ENCODE measurements at places on chromosomes 16 and 17.

DNA sequence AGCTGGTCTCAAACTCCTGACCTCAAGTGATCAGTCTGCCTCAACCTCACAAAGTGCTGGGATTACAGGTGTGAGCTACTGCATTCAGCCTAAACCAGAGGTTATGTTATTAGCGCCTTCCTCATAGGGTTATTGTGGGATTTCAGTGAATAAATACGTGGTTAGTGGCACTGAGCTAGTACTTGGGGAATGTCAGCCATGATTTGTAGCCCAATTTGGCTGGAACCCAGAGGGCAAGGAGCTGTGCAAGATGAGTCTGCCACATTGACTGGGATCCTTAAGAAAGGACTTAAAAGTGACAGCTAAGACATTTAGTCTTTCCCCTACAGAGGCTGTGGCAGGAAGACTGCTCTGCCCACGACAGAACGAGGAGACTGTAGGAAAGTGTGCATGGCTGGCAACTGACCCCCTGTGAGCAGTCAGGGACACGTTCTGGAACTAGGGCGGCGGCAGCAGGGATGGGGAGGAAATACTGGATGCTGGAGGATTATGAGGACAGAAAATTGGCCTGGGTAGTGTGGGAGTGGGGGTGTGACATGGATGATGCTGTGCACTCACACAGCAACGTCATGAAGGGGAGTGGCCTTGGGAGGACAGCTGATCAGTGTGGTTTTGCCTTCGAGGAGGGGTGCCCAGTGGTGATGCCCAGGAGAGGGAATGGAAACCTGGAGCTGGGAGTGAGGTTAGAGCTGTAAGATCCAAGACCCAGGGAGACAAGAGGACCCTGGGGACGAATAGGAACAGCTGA lies 14.6 kb downstream of the ATP5PD start:
- peak; percentile 46 for DNase-seq

- no peak for DNase-seq
These were observed 70.9 kb upstream of the SALL1 start for GRCh38 chr16:51222016-51222415.

DNA sequence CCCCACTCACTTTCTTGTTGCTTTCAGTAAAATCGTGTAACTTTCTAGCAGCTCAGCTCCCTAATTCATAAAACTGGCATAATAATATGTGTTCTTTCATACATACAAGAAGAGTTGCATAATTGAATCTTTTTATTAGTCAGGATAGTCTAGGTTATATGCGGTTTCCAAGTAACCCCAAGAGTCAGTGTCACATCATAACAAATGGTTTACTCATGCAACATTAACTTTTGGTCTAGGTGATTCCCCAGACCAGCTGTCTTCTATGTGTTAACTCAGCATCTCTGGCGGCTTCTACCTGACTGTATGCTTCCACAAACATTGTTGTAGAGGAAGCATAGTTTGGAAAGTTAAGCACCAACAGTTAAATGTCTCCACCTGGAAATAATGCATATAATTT lies 1000.4 kb downstream of the CDH11 start:
- DNase-seq, result no peak

DNA sequence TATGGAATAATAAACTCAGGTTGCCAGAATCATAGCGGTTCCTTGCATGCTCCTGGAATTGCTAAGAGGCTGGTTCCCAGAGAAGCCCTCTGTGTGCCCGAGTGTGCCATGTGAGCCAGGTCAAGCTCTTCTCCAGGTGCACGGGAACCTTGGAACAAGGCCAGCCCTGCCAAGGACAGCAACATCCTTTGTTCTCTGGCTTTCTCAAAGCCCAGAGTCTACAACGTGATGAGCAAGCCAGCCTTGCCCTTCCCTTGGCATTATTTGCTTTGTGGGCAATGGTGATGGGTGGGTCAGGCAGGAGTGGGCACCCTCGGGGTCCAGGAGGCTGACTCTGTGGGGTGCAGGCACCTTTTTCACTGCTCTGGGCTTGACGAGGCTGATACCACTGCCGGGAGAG lies 14.2 kb upstream of the SEC14L1 start:
- no peak for DNase-seq

DNA sequence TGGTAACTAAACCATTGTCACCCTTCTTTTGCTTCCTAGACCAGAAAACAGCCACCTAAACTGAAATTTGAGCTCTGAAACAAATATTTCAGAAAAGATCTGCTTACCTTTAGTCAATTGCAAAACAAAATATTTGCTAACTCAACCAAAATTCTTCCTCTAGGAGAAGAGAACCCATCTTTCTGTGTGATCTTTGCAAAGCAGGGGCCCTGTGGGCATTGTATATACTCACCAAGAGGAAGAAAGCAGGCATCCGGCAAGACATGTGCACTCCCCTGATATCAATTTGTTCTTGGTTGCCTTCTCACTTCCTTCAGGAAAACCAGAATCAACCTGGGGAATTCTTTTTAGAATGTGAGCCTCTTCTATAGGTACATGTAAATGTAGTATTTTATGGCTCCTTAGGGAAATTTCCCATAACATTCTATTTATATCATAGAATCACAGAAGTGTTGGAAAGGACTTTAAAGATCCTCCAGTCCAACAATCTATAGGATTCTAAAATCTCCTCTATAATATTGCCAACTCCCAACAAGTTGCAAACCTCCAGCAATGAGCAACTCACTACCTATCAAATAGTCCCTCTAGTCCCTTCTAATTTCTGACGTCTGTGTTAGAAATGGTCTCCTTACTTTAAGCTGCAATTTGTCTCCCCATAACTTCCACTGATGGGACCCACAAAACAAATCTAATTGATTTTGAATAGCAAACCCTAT lies 966 bp downstream of the SLFN14 start:
- no peak for DNase-seq

DNA sequence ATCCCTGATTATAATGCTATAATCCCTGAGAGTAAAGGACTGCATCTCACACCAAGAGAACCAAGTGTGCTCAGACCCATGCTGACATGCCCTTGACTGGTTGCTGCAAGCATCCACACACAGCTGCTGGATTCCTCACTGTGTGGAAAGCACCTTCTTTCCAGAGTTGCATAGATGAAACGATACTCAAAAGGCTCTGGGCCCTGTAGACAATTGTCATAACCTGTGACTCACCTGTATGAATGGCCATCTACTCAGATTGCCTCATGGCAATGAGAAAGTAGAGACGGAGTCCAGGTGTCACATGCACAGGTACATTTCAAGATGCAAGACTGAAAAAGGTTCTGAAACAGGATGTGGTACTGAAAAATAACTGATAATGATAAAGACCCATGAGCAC lies 58.1 kb downstream of the MPHOSPH6 start:
- no peak for DNase-seq

DNA sequence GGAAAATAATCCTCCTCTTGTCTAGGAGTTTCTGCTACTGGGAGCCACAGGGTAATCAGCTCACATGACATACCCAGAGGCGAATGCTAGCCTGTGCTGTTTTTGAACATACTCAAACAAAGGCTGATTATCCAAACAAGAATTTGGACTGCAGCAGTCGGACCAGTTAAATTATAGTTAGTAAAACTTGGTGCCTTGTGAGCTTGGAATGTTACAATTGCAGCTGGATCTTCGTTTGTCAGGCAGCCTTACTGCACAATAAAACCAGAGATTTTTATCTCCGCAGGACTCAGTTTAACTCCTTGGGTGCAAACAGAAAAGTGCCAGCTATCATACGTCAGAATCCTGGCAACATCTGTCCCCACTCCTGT lies 163.8 kb upstream of the TBX2 start:
- DNase-seq, result no peak

GRCh38 chr16:76574651-76575050 lies 297.4 kb downstream of the CNTNAP4 start:
- DNase-seq, result no peak

GRCh38 chr17:48283411-48283810 lies 146.6 kb downstream of the SKAP1 start:
- no peak for DNase-seq

DNA sequence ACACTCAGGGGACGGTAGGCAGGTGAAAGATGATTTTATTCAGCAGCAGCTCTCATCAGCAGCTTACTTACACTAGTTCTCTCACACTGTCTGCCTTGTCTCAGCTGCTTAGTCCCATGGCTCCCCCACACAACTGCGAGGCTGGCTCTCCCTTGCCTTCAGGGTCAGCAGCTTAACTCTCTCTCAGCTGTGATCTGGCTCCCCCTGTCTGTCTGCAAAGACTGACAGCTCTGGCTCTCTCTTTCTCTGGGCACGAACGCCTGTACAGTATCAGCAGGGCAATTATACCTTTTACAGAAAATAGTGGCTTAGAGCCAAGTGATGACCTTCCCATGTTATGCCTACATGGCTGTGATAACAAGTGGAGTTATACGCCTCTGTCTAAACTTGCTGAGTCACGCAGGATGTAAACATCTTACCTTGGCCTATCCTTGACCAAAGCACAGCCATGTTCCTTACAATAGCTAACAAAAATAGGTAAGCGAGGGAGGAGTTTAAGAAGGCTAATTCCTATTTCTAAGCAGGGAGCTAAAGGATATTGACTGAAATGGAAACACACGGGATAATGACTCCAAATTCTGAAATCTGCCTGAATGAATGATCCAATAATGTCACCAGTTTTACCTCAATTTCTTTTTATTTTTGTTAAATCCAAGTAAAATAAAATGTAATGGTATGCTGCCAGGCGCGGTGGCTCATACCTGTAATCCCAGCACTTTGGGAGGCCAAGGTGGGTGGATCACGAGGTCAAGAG lies 1.1 kb upstream of the NDUFAB1 start:
- no peak for DNase-seq

DNA sequence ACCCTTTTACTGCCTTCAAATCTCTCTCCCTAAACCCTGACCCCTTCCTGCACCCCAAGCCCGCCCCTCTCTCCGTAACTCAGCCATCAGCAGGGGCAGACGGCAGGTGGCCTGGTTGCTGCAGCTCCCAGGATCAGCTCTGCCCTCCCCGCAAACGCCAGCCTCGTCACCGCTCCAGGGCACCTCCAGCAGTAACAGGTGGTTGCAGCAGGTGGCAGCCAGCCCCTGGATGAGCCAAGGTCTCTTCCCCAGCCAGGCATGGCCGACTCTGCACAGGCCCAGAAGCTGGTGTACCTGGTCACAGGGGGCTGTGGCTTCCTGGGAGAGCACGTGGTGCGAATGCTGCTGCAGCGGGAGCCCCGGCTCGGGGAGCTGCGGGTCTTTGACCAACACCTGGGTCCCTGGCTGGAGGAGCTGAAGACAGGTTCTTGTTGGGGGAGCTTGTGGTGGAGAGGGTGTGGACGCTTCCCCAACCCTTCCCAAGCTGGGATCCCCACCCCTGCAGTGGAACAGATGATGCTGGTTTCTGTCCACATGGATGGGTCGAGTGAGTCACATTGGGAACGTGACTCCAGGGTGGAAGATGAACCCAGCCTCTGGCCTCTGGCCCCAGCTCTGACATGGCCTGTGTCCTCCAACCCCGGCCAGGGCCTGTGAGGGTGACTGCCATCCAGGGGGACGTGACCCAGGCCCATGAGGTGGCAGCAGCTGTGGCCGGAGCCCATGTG lies 558 bp downstream of the HSD3B7 start:
- DNase-seq, result peak; percentile 0

- DNase-seq, result no peak
These were observed 55.5 kb downstream of the SEC14L1 start for GRCh38 chr17:77196251-77196650.

GRCh38 chr16:86863609-86864008 lies 285.3 kb downstream of the FOXL1 start:
- no peak for DNase-seq

DNA sequence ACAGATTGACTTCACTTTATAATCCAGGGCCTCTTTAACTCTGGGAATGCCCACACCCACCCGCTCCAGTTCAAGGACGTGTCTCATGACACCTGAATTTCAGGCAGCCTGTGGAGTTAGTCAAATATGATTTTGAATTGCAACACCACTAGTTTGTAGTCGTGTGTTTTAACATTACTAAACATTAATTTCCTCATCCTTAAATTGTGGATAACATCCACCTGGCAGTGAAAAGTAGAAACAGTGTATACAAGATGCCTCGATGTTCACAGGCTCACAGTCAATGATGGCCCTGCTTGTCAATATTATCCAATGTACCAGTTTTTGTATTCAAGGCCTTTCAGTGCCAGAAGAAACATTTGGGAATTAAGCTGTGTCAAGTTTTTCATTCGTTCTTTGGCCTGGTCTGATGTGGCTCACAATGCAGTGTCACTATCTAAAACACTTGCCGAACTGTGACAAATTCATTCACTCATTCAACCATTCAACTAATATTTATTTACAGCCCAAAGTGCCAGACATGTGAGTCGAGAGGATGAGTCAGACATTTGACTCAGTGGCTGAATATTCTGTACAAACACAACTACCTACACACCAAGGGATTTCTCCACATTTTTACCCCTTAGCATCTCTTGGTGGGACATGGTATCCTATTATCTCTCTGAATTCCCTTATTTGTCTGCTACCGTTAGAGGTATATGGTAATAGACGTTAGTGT lies 1.4 kb downstream of the MEIOB start:
- no peak for DNase-seq

GRCh38 chr17:18041776-18042175 lies 2.6 kb downstream of the GID4 start:
- no peak for DNase-seq

DNA sequence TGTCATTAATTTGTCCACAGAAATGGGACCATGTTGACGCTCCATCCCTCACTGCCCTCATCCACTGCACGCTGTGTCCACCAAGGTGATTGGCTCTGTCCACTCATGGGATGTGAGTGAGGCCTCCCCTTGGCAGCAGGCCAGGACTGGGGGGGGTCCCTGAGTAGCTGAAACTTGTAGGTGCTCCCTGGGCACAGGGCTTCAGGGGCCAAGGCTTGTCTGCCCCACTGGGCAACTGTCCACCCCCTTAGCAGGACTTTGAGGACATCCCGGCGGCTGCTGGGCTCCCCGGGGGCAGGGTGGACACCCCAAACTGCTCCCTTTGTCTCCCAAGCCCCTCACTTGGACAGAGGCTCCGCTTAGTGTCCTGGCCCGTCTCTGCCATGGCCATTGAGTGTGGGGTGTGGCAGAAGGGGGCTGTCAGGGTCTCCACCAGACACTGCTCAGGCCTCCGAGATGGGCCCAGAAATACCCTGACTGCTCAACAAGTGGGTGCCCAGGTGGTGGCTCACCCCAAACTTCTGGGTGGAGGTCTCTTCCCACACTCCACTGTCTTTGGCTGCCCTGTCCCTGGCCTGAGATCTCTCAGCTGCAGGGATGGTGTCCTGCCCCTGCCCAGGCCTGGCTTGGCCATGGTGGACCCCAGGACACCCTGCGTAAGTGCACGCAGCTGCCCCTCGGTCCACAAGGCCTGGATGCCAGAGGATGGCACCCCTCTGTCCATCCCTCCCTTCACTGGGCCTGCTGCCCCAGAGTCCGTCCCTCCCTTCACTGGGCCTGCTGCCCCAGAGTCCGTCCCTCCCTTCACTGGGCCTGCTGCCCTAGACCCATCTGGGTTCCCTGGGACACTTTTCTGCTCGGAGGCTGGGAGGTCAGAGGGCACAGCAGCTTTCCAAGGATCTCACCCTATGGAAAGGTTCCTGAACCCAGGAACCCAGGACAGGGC lies 2.9 kb upstream of the RAB40C start:
- no peak for DNase-seq

Measured in NCI-H748 treated with DMSO at 0.1 percent for 48 hours (cell line).